ENCODE measurements at places on chromosomes 11 and 22.

DNA sequence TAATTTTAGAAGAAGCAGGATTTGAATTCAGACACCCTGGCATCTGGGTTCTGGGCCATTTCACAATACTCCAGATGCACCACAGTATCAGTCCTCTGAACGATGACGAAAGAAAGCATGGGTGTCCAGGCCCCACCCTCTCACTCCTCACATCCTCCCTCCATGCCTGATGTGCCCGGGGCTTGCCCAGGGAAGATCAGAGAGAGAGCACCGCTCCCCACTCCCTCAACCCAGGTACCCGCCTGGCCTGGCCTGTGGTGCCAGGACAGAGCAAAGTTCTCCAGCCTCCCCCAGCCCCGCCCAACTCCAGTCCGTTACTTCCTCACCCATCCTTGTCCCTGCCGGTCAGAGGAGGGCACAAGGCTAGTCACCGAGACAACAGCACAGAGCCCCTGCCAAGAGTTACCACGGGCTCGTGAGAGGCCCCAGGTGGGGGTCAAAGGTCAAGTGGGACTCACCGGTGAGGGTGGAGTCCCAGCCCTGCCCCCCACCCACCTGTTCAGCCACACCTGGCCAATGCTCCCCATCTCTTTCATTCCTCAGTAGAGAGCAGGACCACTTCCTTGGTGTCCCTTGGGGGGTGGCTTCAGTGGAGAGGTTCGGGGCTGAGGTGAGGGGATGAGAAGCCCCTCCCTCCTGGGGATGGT lies 8.1 kb downstream of the BCL9L start:
- peak; percentile 84 for DNase-seq

DNA sequence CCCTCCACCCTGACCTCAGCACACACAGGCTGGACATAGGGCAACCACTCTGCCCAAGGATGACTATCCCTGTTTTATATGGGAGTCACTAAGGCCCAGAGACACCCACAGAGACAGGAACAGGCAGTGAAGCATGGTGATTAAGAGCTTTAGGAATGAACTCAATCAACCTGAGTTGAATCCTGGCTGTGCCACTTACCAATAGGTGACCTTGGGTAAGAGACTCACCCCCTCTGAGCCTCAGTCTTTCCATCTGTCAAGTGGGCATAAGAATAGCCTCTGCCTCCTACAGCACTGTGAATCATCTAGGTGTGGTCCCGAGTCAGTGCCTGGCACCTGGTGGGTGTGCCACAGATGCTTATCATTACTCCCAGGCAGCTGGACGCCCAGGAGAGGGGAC lies 6.8 kb downstream of the CRYBB1 start:
- DNase-seq: no peak

GRCh38 chr11:34154059-34154875 lies 48.8 kb downstream of the NAT10 start:
- DNase-seq: no peak

DNA sequence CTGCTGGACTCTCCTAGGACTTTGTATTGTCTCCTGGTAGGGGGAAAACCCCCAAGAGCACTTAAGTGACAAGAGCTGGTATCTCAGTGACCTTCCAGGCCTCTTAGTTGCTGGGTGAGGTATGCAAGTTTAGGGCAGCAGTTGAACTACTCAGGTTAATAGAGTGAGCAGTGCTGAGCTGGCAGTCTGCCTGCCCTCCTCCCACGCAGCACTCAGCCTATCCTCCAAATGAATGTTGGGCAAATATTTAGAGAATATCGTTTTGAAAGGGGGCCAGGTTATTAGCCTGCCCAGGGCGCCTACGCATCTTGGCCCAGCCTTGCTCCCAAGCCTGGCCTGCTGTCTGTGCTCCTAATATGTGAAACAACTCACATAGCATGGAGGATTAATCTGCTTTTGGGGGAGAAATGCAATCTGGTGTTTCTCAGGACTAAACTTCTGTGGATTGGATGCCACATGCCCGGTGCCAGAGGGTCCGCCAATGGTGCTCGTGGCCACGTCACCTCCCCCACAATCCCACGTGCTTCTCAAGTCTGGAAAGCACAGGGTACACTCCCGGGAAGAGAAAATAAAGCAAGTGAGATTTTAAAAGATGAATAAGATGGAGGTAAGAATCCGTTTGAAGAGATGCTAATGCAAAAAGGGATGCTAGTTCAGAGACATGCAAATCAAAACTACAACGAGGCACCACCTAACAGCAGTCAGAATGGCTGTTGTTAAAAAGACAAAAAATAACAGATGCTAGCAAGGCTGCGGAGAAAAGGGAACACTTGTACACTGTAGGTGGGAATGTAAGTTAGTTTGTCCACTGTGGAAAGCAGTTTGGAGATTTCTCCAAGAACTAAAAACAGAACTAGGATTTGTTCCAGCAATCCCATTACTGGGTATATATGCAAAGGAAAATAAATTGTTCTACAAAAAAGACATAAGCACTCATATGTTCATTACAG lies 67.7 kb downstream of the SPON1 start:
- peak; percentile 19 for DNase-seq

DNA sequence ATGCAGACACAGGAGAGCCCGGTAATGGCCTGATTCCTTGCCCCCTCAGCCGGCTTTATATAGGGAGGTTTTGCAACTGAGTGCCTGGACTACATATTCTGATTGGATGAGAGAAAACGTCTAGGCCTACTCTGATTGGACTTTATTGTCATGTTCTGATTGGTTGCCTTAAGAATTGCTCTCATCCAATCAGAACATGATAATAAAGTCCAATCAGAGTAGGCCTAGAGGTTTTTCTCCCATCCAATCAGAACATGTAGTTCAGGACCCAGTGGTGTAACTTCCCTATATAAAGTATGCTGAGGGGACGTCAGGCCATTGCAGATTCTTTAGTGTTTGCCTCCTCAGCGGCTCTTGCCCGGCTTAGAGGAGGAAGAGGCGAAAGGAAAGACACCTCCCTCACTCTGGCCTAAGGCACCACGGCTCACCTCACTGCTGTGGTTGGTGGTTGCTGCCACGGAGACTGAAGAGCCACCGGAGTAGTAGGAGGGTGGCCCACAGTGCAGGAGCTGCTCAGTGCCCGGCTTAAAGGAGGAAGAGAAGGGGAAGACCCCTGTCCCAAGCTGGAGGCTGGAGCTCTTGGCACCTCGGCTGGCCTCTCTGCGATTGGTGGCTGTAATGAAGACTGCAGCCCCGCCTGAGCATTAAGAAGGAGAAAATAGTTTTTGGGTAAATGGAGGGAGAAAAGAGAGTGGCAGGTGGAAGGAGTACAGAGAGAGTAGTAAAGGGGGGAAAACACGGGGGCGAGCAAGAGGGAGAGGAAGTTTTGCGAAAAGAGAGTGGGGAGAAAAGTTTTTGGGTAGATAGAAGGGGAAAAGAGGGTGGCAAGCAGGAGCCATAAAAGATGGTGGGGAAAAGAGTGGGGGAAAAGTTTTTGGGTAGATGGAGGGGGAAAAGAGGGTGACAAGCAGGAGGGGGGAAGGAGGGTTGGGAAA lies 116.7 kb upstream of the SERPIND1 start:
- peak; percentile 61 for DNase-seq

All from lower leg skin (tissue), 4 donors.